ENCODE measurements at places on chromosomes 11 and 22.
A peak's percentile ranks its signal among the peaks of the same experiment; 100 is the strongest.

GRCh38 chr11:68763181-68763721 is 11.9 kb upstream of the TESMIN start:
- no peak for DNase-seq

DNA sequence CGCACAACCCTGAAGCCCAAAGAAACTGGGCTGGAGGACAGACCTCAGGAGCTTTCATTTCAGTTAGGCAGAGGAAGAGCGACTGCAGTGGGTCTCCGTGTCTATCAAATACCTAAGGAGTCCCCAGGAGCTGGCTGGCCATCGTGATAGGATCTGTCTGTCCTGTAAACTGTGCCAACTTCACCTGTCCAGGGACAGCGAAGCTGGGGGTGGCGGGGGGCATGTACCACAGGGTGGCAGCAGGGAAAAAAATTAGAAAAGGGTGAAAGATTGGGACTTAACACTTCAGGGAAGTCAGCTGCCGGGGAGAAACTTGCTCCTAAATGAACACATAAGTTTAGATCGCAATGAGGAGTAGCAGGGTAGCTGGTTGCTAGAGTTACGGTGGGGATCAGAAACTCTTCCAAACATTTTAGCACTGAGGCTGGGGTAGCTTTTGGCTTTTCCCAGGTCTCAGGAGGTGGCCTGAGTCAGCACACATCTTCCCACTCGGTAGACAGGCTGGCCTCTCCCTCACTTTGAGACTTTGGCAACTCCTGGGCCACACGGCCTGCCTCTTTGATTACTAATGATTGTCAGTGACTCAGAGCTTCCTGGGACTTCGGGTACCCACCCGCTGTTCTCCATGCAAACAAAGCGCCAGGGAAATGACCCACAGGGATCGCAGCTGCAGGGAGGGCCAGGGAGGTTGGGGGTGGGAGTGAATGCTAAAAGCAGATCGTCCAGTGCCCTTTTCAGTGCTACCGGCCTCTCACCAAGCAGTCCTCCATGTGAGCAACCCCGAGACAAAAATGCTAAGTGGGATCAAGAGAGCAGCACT is 2.9 kb upstream of the MTFP1 start:
- DNase-seq: peak; percentile 96

DNA sequence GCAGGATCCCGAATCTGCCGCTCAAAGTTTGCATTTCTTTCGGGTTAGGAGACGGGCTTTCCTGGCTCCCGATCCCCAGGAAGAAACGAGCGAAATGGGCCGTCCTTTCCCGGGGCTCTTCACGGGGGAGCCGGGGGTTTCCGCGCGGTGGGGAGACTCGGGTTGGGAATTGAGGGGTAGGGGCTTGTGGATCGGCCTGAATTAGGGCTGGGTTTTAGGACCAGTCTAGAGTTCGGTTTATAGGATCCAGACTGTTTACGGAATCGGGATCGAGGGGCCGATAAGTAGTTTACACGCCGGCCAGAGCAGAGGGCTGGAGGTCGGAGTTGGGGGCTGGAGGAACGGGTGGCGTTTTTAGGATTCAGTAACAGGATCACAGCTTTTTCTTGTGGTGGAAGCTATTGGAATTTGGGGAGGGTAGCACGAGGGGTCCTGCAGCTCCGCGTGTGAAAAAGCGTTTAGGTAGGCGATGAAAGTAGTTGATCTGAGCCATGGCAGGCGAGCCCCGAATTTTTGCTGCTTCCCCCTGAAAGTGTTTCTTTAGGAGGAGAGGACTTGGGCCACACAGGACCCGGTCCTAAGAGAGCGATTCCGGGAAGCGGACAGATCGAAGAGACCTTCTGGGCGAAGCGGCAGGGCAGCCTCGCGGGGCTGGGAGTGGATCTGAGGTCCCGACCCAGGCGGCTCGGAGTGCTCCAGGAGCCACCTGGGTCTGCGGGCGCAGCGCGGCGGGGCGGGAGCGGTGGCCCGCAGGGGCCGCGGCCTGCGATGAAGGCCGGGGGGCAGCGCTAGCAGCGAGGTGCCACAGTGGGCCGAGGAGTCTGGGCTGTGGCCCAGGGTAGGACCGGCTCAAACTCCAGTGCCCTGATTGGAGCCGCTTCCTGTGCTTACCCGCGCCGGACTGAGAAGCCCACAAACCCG is 1.6 kb downstream of the PKNOX2 start:
- no peak for DNase-seq

DNA sequence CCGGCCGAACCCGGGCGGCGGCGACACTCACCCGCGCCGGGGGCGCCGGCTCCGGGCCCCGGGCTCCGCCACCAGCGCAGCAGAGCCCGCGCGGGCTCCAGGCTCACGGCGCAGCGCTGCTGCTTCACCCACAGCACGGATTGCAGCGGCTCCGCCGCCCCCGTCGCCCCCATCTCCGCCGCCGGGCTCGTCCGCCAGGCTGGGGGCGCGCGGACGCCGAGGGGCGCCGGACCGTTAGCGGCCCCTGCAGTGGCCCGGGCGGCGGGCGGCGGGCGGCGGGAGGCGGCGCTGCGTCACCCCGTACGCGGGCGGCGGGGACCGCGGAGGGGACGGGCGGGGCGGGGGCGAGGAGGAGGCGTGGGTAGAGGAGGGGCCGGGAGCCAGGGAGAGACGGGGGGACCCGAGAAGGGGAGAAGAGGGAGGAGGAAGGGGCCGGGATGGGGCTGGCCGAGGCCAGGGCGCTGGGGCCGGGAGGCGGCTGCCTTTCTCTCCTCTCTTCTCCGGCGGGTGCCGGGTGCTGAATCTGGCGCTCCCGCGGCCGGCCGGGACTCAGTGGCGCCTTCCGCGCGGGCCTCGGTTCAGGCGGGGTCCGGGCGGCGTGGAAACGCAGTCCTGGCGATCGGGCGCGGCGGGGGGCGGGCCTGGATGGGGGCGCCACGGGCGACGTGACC is at the start of gene CERK:
Gene CERK, minus strand, starts transcription at position 277 of the 671 bp plus-strand sequence. Its CDS starts 104 bp downstream, at position 173.
- peak; percentile 29 for DNase-seq

DNA sequence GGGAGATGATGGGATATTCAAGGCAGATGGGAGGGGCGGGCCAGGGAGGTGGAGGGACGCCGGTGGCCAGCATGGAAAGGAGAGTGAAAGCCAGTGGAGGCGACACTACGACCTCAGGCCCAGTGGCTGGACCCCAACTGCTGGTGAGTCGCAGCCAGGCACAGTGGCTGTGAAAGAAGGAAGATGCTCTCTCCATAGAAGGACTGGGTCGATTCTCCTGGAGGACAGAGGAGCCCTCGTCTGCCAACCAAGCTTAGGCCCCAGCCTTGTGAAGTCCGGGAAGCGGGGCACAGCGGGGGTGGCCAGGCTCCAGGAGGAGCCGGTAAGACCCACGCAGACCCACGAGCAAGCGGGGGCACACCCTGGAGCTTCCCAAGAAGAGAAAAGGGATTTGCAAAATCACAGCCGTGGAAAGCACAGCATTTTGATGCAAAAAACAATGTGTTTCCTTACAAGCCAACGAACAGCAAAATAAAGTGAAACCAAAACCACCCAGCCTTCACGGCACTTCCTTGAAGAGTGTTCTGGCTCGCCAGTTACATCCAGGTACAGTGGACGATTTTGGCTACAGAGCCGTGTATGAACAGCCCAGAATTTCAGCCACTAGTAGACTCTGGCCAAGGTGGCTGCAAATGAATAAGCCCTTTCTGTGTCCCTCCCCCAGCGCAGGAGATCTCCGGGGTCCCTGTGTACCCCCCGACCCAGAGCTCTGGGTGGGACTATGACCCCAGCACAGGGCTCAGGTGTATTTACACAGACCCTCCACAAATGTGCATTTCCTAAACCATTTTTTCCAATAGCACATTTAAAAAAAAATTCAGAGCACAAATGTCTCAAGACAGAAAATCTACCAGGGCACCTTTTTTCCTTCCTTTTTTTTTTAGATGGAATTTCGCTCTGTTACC is 96.9 kb downstream of the TRMU start:
- DNase-seq: no peak

- no peak for DNase-seq
Measured at GRCh38 chr11:63870351-63871140, 31.6 kb downstream of the MARK2 start.

DNA sequence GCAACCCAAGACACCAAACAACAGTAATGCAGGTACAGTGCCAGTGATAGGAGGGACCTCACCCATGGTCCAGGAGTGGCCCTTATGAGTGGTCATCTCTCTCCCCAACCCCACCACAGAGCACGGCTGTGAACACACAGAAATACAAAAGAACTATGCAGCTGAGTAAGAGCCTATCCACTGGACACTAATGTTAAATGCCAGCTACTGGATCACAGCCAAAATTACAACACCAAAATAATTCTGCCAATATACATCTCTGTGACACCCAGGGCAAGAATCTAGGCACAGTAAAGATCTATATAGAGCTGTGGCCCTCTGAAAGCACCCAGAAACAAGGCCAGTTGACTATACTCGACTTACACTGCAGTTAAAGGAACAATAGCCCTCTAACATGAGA is 22.8 kb upstream of the GPR83 start:
- no peak for DNase-seq

DNA sequence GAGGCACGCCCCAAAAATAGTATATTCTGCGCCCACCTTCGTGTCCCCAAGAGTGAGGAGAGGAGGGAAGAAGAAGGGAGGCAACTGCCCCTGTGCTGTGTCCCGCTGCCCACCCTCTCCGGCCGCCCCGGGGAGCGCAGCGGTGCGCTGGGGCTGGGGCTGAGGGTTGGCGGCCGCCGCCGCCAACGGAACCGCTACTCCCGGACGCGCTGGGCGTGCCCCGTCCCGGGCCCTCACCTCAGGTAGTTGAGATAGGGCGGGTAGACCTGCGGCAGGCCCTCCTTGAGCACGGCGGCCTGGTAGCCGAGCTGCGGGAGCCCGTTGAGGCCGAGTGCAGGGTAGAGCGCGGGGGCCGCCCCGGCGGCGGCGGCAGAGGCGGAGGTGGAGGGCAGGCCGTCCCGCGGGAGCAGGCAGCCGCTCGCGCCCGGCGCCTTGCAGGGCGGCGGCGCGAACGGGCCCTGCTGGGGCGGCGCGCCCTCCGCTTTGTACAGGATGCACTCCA is 2.4 kb downstream of the PGR start:
- DNase-seq: no peak

GRCh38 chr11:9126636-9127035 is 35.2 kb upstream of the SCUBE2 start:
- DNase-seq: no peak

- DNase-seq: peak; percentile 21
Measured at GRCh38 chr11:58061813-58062212, 31.1 kb downstream of the OR6Q1 start.

DNA sequence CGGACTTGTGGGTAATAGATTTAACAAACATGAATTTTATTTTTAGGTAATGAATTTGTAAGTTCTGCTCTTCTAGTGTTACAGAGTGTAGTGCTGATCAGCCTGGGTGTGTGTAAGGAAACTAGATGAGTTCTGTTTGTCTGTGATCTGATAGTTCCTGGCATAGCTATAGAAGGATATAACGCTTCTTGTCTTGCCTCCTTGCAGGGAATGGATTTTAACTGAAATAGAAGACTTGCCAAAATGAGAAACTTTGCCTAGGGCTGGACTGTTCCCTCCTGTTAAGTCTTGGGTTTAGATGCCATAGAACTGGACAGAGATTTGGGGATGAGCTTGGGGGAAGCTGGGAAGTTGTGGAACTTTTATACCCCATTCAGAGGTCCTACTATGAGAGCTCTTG is 11.6 kb downstream of the CCDC81 start:
- no peak for DNase-seq

GRCh38 chr11:1300121-1300520 is 9.3 kb downstream of the TOLLIP start:
- DNase-seq: no peak

DNA sequence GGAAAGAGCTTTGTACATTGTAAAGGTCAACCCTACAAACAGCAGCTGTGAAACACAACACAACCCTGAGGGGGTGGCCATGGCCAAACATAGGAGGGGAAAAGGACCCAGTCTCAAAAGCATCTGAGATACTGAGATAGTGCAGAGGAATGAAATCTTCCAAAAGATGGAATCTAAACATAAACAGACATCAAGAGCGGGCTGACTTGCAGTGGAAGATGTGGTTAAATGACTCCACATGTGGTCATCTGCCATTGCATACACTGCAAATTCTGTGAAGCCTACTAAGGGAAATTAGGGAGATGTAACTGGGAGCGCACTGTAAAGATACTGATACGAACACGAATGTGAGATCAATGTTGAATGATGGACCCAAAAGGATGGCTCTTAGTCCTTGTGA is 22.0 kb downstream of the BDNF start:
- no peak for DNase-seq

All from skeletal muscle cell (primary cell).